A549 treated with GW870086 at 1 μM for 4 hours (cell line): ENCODE measurements at places on chromosomes 6 and 20. TPM values are rescaled to one million over a fixed set of nuclear protein-coding genes. Genes with fewer than 3 reads are reported as not detected.

The OLIG3 gene
- total RNA-seq, result not detected in 5 replicates

The NR2E1 gene
- 0.06 TPM in 1 of 5 replicates, not detected in the others for total RNA-seq

The SIRPB1 gene
- 0.17 to 0.66 TPM (median 0.64 TPM) in 5 replicates for total RNA-seq

The SPATA25 gene
- total RNA-seq, result 0.56 to 0.74 TPM (median 0.69 TPM) in 5 replicates

The FERMT1 gene
- 13.4 to 16.1 TPM (median 15.4 TPM) in 5 replicates for total RNA-seq

The AGPAT4 gene
- 3.4 to 6.3 TPM (median 5.3 TPM) in 5 replicates for total RNA-seq

The APOBEC2 gene
- total RNA-seq, result not detected in 5 replicates

The ZNF318 gene
- 3.8 to 5.3 TPM (median 5.1 TPM) in 5 replicates for total RNA-seq

The RAB23 gene
- 6.7 to 9.4 TPM (median 8.7 TPM) in 5 replicates for total RNA-seq

The C6orf15 gene
- total RNA-seq, result not detected in 5 replicates

The PRKN gene
- 0.16 TPM in 1 of 5 replicates, not detected in the others for total RNA-seq
